ENCODE measurements at places on chromosomes 2 and 18.

DNA sequence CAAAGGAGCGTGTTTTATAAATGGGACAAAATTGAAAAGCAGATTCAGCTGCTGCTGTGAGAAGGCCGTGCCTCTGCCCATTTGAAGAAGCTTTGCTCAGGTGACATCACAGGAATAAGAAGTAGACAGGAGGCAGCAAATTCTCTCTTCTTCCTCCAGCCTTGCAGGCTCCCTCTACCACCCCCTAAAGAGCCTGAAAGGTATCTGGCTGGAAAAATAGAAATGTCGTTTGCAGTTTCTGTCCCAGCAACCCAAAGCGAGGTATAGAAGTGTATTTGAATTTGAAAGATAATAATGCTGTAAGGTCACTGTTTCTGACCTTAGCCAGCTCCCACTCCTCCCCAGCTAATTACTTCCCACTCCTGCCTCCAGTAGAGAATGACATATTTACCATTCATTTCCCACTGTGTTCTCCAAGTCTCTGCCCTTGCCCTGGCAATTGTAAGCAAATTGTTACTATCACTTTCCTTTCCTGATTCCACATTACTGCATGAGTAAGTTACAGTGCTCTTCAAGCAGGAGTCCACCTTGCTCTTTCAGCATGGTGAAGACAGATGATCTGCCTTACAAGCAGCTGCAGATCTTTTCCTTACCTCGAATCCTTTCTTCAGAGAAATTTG lies 56.8 kb upstream of the RASGRP3 start:
- DNase-seq: no peak

- peak; percentile 95 for DNase-seq
Measured at GRCh38 chr2:112811841-112812306, 24.7 kb downstream of the IL1B start.

- DNase-seq: no peak
Measured at GRCh38 chr2:153294199-153294786, 184.3 kb downstream of the RPRM start.

DNA sequence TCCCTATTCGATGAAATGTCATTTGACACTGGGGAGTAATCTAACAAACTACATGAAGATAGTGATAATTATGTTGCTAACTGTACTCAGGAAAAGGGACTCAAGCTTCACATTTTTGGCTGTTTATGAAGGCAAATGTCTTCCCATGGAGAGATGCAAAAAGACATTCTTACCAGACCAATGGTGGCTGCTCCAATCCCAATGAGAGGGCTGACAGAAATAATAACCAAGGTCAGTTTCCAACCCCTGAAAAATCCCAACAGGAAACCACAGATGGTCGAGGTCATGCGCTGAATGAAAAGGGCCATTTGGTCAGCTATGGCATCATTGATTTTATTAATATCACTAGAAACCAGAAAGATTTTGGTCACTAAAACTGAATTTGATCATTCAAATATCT lies 37.6 kb downstream of the ABCB11 start:
- no peak for DNase-seq

- DNase-seq: no peak
Measured at GRCh38 chr2:227146456-227146855, 17.5 kb downstream of the COL4A4 start.

DNA sequence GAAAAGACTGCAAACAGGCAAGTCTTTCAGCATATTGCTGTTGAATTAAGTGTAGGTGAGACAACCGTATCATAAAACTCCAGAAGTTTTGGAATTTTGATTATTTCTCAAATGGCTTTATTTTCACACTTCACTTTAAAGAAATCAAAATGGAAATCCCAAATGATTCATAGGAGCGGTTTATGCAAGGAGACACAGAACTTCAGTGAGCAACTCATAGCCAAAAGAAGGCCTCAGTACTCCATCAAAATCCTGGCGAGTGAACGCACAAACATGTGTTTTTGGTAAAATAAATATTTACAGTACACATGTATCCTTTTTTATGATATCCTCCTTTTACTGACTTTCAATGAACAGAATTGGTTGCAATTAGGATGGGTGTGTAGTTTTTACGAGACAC lies 140.4 kb upstream of the APCDD1 start:
- no peak for DNase-seq

Data from HT1080 (cell line).